ENCODE measurements at places on chromosomes 11 and 22. TPM values are rescaled to one million over a fixed set of nuclear protein-coding genes. Genes with fewer than 3 reads are reported as not detected.
A peak's percentile ranks its signal among the peaks of the same experiment; 100 is the strongest.

The DENND6B gene
- 2.8 TPM for total RNA-seq

The NPAS4 gene
- total RNA-seq, result not detected

The EMID1 gene
- 1.3 TPM for total RNA-seq

The GLB1L3 gene
- not detected for total RNA-seq

The CALCA gene
- 0.51 TPM for total RNA-seq

The KRTAP5-1 gene
- total RNA-seq, result not detected

The GDPD4 gene
- not detected for total RNA-seq

The IL18 gene
- 0.70 TPM for total RNA-seq

The ANO3 gene
- total RNA-seq, result not detected

The CCND1 gene
- total RNA-seq, result 258 TPM

The GRK2 gene
- 43.1 TPM for total RNA-seq

DNA sequence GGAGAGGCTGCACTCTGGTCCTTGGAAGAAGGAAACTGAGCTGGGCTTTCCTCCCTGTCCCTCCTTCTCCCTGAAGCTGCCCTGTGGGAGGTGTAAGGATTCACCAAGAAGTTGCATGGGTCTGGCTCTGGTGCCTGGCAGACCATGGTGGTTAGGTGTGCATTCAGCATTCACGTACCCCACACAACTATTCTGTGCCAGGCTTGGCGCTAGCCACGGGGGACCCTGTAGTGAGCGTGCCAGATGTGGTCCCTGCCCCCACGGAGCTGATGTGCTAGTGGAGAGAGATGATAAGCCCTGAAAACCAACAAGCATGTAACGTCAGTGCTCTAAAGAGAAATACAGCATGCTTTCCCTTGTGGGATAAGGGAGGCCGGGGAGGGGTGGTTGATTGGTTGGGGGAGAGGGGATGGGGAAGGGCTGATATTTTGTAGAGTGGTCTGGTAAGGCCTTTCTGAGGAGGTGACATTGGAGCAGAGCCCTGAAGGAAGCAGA, 48.9 kb downstream of the CD82 start:
- no peak for DNase-seq

DNA sequence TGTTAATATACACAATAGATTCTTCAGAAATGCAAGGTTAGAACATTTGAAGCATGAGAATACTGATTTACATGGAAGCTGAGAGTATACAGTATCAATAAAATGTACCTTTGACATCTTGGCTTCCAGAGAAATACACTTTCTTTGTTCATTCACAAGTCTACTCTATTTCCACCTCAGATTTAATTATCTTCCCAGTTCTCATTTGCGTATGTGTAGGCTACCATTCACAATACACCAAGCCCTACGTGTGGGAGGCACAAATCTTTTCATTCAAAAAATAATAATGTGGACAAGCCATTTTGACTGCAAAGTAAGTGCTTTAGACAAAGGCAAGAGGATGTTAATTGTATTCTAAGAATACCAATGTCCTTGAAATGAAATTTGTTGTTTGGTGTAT, 132.7 kb upstream of the MTMR2 start:
- DNase-seq, result no peak

- no peak for DNase-seq
These were observed 44.6 kb downstream of the COPB1 start for GRCh38 chr11:14454861-14455632.

DNA sequence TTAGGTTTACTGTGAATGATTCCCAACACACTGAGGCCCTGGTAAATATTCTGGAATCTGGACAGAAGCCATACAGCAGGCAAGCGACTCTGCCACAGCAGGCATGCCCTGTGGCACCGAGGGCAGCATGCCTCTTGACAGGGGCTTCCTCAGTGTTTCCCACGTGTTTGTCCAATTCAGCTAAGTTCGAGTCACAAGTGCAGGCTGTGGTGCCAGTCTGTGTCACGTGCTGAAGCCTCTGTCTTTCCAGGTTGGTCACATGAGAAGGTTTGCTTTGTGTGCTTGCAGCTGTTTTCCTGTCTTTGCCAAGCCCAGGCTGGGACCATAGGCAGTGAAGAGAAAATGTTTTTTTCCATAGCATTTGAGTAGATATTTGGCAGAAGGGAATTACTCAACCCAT, 2.4 kb upstream of the PPFIBP2 start:
- DNase-seq, result no peak

DNA sequence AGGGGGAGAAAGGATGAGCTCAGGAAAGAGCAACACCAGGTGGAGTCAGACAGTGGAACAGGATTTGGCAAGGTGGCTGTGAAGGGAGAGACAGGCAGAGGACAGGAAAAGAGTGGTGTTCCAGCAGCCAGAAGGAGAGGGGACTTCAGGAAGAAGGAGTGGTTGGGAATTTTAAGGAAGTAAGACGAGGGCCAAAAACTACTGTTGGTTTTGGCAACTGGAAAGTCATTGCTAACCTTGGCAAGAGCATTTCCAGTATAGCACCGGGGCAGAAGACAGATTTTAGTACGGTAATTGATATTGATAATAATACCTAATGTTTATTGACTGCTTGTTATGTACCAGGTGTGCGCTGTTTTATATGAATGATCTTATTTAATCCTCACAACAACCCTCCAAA, 15.4 kb upstream of the DDX6 start:
- DNase-seq, result no peak

- DNase-seq, result no peak
These were observed 147.2 kb upstream of the BDNF start for GRCh38 chr11:27847496-27847895.

DNA sequence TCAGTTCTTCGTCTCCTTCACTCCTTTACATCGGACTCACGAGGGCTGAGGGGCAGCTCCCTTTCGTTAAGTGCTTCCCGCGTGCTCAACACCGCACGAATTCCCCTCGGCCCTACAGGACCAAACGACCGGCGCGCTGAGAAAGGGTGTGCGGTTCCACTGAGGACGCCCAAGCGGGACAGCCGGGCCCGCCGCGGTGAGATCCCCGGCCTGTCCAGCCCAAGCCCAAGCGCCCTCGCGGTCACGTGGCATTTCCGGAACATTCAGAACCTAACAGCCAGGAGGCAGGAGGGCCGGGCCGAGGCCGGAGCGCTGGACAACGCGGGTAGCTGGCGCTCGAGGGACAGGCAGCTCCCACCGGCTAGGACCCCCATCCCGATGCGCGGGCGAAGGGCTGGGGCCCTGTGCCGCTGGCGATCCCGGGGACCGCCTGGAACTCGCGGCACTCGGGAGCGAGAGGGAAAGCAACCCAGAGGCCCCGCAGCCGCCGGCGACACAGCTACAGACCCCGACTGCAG, 737 bp upstream of the STIP1 start:
- peak; percentile 94 for DNase-seq

GRCh38 chr11:110148775-110149744, 55.9 kb downstream of the ZC3H12C start:
- DNase-seq, result no peak

- no peak for DNase-seq
These were observed 11.9 kb downstream of the RBFOX2 start for GRCh38 chr22:36016684-36017083.

DNA sequence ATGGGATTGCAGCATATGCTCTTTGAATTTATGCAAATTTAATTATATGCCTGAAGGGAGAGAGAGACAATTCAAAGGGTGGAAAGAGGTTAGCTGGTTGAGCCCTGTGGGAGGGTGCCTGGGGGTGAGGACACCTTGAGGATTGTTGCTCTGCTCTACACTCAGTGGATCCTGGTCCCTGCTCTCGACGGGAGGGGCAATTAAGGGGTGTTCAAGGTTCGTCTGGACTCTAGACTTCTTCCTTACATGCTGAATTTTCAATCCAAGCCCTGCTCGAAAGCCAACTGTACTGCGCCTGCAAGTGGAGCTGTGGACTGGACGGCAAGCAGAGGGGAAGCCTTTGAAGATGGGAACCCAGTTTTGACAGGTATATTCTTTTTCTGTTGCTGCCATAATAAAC, 15.5 kb upstream of the OR5M11 start:
- DNase-seq, result no peak

DNA sequence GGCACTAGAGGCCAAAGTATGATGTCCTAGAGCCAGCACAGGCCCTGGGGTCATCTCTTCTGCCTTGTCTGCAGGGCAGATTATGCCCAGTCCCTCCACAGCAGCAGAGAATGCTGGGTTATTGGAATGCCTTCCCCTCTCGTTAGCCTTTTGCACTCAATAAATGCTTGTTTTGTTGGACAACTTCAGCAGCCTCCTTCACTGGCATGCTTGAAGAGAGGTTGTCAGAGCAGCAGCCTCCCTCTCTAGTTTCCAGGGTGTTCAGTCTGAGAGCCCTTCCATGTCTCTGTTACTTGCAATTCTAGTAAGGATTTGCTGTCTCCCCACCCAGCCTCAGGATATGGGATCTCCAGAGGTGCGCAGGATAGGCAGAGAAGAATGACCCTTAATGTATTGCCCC, 82.9 kb downstream of the PKNOX2 start:
- no peak for DNase-seq

DNA sequence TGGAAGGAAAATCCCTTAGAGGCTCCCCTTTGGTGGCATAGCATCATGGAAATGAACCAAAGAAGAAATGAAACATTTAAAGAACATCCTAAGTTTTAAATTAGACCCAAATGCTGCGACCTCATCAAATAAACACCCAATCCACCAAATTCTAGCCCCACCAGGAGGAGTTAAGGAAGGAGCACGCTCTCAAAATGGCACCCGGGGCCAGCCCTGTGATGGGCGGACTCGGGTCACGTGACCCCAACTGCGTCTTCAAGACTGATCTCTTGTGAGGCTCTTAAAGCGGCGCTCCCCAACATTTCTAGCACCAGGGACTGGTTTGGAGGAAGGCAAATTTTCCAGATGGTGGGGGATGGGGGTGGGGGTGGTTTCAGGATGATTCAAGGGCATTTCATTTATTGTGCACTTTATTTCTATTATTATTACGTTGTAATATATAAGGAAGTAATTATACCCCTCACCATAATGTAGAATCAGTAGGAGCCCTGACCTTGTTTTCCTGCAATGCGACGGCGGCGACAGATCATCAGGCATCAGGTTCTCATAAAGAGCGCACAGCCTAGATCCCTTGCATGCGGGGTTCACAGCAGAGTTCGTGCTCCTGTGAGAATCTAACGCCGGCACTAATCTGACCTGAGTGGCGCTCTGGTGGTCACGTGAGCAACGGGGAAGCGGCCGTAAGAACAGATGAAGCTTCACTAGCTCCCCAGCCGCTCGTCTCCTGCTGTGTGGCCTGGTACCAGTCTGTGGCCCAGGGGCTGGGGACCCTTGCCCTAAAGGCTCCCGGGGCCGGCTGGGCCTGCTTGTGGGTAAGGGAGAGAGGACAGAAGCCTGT, 90.6 kb upstream of the SLC22A12 start:
- no peak for DNase-seq

DNA sequence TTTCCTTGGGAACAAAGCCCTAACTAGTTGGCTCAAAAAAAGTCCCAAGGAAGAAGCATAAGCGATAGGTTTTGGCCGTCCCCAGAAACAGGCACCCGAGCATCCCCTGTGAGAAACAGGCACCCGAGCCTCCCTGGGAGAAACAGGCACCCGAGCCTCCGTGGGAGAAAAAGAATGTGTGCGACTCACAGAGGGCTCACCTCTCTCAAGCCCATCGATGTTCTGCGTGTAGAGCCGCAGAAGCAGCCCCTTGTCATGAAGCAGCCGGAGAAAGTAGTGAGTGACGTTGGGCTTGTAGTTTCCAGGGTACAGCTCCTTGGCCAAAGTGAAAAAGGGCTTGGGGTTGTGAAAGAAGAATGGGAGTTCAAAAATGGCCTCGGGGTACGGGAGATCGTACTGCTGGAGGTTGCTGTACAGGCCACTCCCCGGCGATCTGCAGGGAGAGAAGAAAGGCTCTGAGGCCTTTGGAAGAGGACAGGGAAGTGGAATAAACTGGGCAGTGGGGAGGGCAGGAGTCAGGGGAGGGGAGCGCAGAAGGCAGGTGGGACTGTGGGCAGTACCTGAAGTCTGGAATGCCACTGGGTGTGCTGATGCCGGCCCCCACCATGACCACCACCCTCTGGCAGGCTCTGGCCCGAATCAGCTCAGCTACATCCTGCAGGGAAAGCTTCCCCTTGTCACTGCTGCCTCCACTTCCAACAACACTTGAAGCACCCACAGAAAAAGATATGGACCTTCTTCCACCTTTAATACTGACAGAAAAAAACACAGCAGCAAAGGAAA, 3.2 kb downstream of the SIRT3 start:
- no peak for DNase-seq

DNA sequence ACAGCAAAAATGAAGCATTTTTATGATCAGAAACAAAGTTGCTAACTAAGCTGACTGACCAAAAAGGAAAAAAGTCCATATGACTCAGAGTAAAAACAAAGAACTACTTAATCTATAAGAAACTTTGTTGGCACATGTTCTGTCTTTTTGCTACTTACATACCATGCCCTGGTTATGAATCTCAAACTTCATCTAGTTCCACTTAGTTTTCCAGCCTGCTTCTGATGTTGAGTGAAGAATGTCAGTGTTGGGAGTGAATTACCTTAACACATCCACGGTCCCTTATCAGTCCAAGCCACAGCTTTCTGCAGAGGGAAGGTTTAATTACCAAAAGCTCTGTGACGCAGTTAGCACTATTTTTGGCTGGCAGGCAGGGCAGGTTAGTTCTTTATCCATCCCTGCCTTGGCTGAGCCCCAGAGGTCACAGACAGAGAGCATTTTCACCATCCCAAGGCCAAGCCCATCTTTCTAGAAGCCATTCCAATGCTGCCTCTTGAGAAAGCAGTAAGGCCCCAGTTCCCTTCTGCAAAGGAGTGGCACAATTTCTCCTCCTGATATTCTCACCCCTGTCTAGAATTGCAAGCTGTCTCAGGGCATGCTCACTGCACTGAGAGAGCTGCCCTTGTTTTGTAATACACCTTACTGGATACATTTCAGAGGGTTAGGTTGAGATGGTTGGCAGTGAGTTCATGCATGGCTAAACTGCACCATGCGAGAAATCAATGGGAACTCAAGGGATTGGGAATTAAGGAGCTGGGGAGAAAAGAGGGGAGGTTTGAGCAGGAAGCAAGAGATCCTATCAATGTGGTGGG, 67.1 kb downstream of the SLC1A2 start:
- DNase-seq, result no peak

DNA sequence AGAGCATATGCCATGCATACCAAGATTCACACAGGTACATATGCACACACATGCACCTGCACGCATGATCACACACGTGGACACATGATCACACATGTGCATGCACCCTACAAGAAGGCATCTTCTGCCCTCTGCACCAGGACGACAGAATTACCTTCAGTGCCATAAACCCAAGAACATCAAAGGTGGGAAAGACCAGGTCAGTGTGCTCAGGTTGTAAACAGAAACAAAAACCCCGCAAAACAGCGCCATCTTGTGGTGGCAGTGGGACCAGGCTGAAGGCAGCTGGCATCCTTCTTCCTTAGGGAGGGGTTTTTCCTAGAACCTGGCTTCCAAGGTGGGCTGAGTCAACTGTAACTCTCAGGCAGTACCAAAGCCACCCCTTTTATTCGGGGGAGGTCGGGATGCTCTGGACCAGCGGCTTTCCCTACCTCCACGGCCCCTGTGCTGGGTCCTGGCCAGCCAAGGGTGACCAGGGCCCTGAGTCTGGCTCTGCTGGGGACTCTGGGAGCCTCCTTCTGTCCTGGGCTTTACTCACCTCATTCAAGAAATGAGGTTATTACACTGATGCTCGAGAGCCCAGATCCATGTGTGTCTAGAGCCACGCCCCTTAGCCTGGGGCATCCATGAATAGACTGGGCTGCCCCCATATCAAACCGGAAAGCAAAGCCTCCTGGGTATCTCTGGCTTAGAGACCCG, 69.4 kb upstream of the FGF3 start:
- no peak for DNase-seq

All from cardiac septum (tissue), 1 donor.